ENCODE measurements at places on chromosomes 4 and X. TPM values are rescaled to one million over a fixed set of nuclear protein-coding genes. Genes with fewer than 3 reads are reported as not detected.

DNA sequence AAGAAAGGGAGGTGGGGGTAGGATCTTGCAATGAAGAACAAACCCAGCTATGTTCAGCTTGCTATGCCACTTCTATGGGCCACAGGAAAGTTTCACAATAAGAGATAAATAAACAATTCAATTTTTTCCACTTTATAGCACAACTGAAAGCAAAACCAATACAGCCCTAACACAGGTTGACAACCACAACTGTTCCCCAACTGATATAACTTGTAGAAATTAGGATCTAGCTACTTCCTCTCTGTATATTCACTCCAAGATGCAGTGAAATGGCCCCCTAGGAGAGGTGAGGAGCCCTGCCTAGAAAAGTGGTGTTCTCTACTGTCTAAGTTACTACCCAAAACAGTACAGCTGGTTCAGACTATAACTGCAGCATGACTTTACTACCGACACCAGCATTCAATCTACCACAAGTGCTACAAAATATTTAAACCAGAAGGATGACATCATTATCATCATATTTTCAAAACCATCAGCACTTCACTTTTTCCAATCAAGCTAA, 77.0 kb downstream of the FBXW7 start:
- no peak for DNase-seq

- no peak for DNase-seq
Observed at GRCh38 chr4:34010751-34011519, 2233.4 kb downstream of the ARAP2 start.

GRCh38 chr4:58061967-58062366, 951.8 kb upstream of the IGFBP7 start:
- DNase-seq, result no peak

GRCh38 chr4:129899849-129900248, 803.9 kb downstream of the C4orf33 start:
- no peak for DNase-seq

DNA sequence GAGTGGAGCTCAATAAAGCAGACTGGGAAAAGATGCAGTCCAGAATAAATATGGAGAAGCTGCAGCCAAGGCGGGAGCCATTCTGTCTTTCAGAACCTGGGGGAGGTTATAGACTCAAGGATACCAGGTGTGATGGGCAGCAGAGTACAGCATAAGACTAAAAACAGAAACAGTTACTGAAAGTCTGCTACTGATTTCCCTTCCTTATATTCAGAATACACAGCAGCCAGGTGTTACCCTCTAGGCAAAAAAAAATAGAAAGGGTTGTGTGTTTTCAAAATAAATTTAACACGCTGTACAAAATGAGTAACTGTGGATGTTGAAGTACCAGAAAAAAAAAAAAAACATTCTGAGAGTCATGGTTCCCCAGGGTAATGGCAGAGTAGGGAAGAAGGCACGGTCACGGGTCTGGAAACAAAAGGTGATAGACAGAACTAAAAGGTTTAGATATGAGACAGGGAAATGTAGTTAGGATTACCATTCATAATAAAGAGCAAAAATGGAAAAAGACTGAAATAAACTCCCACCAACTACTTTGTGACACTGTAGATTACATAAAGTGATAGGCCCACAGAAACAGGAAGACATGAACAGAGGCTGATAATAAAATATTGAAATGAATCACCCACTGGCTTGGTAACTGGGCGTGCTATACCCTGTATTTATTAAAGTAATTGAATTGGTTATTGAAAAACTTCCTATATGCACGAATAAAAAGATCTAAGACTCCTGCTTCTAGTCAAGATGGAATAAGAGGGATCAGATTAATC, 10.8 kb upstream of the HHIP start:
- no peak for DNase-seq

DNA sequence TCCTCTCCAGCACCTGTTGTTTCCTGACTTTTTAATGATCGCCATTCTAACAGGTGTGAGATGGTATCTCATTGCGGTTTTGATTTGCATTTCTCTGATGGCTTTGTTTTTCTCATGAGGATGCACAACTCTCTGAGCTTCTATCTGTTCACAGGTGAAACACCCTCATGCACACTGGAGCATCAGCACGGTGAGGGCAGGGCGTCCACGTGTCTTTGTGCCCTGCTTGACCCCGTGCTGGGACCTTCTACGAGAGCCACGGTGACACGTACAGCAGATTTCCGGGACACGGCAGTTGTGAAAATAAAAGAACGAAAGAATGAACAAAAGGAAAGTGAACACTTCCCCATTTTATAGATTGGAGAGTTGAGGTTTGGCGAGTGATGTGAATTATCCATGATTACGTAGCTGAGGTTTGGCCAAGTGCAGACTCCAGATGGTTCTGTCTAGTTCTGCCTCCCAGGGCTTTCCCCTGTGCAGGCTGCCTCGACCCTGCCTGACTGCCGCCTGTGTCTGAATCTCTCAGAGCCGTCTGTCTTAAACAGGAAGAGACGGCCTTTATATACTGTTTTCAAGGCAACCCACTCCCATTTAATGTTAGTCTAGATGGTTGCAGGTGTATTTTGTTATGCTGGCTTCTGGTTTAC, 67.8 kb upstream of the SORBS2 start:
- DNase-seq, result no peak

DNA sequence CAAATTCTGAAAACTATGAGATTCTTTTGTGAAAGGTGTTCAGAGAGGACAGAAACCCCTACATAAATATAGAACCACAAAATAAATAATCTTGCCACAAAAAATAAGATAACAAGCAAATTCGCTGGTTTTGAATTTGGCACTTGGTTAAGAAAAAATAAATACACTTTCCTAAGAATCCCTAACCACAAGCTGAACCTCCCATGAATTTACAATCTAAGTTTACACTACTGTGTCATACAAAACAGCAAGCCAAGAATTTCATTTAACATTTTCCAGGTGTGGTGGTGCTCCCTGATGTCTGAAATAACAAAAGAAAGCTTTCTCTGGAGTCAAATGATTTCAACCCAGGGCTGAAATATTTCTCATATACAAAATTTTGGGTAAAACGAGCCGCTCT, 121.0 kb downstream of the KCNIP4 start:
- no peak for DNase-seq

The H2BW2 gene
- total RNA-seq, result not detected
